ENCODE measurements at places on chromosomes 4 and X.

GRCh38 chr4:164956766-164957643 lies 20.5 kb downstream of the TRIM61 start:
- DNase-seq = no peak

DNA sequence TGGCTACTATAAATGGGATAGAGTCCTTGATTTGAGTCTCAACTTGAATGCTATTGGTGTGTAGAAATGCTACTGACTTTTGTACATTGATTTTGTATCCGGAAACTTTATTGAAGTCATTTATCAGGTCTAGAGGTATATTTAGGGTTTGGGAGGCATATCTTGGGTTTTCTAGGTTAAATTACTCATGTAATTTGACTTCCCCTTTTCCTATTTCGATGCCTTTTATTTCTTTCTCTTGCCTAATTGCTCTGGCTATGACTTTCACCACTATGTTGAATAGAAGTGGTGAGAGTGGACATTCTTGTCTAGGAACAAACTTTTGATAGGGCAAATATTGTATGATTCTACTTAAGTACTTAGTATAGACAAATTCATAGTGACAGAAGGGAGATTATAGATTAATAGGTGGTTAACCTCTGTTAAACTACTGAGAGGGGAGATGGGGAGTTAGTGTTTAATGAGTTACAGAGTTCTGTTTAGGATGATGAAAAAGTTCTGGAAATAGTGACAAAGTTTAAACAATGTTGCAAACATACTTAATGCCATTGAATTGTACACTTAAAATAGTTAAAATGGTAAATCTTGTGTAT lies 22.8 kb upstream of the HSPA4L start:
- no peak for DNase-seq

- DNase-seq = no peak
Measured at GRCh38 chr4:39030725-39031124, 1.5 kb downstream of the TMEM156 start.

GRCh38 chrX:102887687-102888086 lies 49.4 kb upstream of the RAB40AL start:
- no peak for DNase-seq

GRCh38 chr4:123399627-123400358 lies 3.2 kb downstream of the SPRY1 start:
- DNase-seq = peak; percentile 42

- peak; percentile 56 for DNase-seq
Measured at GRCh38 chrX:32483534-32484136, 727.7 kb downstream of the DMD start.

GRCh38 chr4:79831119-79831528 lies 241.9 kb downstream of the ANTXR2 start:
- no peak for DNase-seq

GRCh38 chrX:117196481-117196880 lies 733.7 kb upstream of the CT83 start:
- DNase-seq = no peak

DNA sequence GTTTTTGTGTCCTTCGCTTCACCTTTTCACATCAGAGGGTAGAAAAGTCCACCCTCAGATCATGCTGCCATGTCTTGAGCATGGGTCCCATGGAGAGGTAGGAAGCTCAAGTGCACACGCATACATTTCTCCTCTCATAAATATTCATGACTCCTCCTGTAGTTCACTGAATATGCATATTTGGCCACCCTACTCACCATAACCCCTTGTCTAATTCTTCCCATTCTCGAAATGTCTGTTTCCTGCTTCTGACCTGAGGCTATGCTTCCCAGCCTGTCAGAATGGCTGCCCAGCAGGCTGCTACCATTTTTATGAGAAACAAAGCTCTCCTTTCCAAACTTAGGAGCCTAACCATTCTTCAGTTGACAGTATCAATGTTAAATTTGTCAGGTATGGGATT lies 86.5 kb downstream of the ADRA2C start:
- no peak for DNase-seq

GRCh38 chrX:107669885-107670628 lies 41.7 kb downstream of the PRPS1 start:
- DNase-seq = no peak

DNA sequence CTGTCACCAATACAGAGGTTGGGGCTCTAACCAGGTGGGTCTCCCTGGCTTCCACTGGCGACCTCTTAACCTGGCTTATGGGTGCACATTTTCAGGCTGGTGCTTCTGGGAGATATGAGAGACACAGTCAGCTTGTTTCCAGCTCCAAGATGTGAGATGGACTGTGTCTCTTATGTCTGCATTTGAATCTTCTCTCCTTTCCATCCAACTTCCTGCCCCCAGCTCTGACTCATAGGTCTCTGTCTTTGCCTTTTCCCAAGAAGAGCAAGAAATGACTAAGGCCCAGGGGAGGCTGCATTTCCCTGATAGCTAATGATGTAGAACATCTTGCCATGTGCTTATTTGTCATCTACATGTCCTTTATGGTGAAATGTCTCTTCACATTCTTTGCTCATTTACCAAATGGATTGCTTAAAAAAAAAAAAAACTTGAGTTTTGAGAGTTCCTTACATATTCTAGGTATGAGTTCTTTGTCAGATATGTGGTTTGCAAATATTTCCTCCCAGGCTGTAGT lies 3.2 kb upstream of the UXT start:
- peak; percentile 69 for DNase-seq

GRCh38 chrX:21989384-21989783 lies 42.7 kb upstream of the PHEX start:
- no peak for DNase-seq

DNA sequence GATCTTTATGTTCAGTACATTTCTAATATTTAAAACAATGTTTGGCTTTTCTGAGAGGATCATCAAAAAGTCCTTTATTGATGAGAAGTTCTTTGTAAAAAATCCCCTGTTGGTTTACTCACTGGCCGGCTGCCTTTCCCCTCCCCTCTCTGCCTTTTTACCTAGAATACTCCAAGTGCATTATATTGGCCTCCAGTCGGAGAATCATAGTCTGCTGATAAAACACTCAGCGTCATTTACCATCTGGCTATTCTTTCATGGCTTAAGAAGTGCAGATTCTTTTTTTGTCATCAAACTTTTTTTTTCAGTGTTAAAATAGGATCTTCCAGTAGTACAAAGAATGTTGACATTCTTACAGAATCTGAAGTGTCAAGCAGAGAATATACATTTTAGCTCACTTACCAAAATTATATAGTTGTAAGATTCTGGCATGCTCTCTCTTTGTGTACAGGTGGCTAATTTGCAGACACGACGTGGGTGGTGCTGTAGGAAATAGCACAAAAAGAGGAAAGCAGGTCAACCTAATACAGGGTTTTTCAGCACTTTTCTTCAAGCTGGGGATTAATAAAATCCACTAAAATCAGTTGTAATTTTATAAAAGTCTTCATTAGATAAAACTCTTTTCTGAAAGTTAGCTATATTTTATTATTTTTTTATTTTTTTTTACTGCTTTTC lies 731.8 kb downstream of the KCTD8 start:
- DNase-seq = no peak

DNA sequence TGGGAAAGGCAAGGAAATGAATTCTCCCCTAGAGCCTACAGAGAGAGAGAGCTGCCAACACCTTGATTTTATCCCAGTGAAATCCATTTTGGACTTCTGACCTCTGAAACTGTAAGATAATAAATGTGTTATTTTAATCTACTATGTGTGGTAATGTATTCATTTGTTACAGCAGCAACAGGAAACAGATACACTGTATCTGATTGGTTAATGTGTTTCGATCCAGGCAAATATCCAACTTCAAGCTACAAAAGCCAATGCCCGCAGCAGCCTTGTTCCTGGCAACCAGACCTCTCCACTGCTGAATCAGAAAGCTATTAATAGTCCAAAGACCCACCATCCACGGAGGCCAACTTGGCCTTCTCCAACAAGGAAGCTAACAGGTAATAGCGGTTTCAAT lies 318.1 kb downstream of the PTTG2 start:
- no peak for DNase-seq

DNA sequence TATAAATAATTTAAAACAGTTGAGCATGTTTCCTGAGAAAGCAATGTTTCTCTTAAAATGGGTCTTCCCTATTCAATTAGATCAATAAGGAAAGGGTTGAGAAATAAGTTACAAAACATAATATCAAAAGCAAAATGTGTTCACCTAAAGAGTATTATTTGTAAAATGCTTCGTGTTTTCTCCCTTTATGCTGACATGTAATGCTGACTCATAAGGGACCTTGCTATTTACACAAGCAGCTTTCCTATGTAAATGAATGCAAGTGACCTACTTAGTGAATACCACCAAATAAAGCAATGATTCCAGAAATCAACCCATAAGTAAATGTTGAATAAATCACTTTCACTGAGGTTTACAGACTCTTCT lies 91.5 kb downstream of the ELOVL6 start:
- DNase-seq = peak; percentile 41

DNA sequence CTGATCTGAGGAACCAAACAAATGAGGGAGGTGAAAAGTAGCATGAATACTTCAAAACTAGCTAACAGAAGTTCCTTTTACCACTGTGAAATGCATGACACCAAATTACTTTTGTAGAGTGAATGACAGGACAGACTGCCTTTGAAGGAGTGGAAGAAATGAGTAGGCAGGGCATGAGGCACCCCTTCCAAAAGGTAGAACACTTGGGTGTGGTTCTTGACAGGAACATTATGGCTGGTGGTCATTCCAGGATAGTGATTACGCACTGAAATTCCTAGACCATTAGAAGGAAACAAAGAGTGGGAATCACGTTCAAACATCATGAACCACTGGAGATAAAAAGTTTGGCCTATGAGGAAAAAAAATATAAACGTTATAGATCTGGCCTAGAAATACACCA lies 4.9 kb downstream of the HUWE1 start:
- peak; percentile 48 for DNase-seq

DNA sequence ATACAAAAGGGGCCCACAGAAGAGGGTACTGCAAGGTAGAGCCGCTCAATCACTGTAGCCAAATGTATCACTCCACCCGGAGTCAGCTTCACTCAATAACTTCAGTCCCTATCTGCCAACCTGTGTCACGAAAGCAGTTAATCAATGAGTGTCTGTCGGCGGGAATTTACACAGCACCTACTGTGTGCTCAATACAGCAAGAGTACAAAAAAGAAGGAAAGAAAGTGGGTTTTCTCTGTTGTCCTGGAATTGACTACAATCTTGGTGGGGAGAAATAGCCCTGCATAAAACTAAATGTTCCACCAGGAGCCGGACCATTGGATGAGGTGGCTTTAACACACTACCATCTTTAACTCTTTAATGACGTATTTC lies 780 bp upstream of the NKRF start:
- no peak for DNase-seq

GRCh38 chrX:110135618-110136017 lies 132.7 kb downstream of the TMEM164 start:
- no peak for DNase-seq

DNA sequence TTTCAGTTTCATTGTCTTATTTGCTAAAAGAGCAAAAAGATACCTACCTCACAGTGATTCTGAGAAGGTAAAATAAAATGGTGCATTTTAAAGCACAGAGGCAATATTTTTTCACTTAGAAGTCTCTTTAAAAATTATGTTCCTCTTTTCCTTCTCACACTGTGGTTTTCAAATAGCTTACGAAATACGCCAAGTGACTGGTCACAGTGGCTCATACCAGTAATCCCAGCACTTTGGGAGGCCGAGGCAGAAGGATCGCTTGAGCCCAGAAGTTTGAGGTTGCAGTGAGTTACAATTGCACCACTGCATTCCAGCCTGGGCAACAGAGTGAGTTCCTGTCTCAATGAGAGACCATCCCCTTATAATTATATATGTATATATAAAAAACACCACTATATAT lies 372.6 kb downstream of the FBXO8 start:
- no peak for DNase-seq

DNA sequence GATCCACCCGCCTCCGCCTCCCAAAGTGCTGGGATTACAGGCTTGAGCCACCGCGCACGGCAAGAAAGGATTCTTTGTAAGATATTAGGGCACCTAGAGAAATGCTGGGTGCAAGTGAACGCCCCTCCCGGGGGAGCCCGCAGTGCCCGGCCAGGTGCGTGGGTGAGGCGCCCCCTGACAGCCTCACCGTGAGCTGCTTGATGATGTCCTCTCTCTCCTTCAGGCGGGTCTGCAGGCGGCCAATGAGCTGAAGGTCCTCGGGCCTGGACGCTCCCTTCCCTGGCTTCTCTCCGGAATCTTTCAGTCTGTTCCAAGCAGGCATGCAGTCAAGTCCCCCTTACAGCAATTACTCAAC lies 21.9 kb downstream of the MED28 start:
- no peak for DNase-seq

- no peak for DNase-seq
Measured at GRCh38 chr4:147539959-147540358, 59.1 kb downstream of the EDNRA start.

GRCh38 chr4:8916906-8917305 lies 45.3 kb upstream of the HMX1 start:
- no peak for DNase-seq

- no peak for DNase-seq
Measured at GRCh38 chr4:1409491-1410425, 3.5 kb upstream of the NKX1-1 start.

- peak; percentile 58 for DNase-seq
Measured at GRCh38 chr4:88008743-88009171, 1.3 kb downstream of the PKD2 start.

DNA sequence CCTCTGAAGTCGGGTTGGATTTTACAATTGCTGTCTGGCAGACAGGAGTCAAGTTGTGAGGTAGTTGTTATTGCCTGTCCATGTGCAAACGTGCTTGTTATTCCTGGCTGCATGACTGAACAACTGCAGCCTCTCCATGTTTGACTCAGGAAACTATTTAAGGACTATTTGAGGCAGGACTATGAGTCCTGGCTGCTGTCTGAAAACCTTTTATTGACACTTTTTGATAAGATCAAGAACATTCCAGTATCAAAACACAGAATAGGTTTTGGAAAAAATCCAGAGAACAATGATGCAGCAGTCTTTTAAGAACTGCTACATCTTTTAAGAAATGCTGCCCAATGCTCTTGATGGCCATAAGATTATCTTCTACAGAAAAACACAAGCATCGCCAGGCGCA lies 10.0 kb upstream of the SPRY1 start:
- no peak for DNase-seq

GRCh38 chr4:184817494-184818215 lies 8.1 kb downstream of the ACSL1 start:
- no peak for DNase-seq

GRCh38 chrX:13085526-13085925 lies 41.1 kb upstream of the FAM9C start:
- DNase-seq = no peak

DNA sequence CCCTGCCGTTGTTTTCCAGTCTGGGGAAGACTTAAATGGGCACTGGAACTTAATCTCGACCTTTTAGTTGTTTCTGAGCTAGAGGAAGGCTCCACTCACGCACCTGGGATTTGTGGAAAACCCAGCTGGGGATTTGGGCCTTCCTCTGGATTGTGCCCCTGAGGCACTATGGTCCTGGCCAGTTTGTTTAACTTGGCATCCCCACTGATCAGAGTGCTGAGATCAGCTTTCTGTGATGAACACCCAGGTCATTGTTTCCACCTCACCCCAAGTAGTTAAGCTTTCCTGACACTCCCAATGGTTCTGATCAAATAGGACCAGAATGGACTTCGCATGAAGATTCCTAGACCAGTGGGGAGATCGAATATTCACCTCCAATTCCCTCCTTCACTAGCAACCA lies 20.5 kb upstream of the NAP1L5 start:
- no peak for DNase-seq

All from RKO (cell line).